Nucleus accumbens (tissue), 56 donors: ENCODE measurements at places on chromosomes 7 and 10.

DNA sequence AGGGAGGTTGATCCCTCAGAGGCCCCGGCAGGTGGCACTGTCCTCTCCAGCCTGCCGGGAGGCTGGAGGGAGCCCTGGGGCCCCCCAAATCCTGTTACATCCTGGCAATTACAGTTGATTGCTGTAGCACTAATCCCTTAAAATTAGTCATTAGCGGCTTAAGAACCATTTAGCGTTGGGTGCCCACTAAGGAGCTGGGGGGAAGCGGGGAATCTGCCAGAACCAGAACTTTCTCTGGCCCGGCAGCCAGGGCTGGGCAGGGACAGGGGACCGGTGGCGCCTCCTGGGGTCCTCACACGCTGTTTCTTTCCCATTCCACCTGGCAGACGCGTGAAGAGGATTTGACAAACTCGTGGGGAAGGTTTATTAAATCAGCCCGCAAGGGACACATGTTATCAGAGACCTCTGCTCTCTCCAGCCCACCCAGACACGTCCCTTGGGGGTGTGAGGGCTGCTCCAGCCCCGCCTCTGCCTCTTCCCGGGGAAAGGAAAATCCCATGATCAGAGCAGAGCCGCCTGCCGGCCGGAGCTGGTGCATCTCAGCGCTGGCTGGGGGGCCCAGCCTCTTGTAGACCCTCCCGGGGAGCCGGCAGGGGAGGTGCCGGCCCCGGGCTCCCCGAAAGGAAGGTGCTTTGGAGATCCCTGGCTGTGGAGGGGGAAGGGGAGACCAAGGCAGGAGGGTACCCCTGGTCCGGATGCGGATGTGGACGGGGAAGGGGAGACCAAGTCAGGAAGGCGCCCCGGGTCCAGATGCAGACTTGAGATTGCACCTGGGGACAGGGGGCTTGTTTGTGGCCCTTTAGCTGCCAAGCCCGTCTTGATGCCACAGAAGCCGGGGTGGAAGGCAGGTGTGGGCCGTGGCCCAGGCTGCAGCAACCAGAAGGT, 142.7 kb downstream of the ELFN1 start:
- no peak for DNase-seq

- no peak for DNase-seq
Observed at GRCh38 chr10:131777921-131778320, 122.9 kb upstream of the PPP2R2D start.

DNA sequence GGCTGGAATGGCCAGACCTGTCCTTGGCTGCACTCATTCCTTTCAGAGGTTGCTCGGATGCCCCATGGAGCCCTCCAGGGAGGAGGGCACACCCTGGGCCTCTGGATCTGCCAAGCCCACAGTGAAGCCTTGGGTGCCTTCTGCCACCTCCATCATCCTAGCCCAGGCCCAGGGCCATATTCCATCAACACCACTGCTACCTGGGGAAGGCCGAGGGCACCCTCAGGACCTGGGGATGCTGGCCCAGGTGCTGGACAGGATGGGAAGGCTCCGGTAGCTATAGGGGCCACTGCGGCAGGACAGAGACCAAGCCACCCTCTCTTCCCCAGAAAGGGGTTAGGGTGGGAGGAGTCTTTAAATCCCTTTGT, 810 bp downstream of the OPN4 start:
- DNase-seq, result no peak

- no peak for DNase-seq
Observed at GRCh38 chr7:44201813-44202212, 1.0 kb downstream of the YKT6 start.

GRCh38 chr10:28986117-28986792, 302.6 kb upstream of the LYZL1 start:
- DNase-seq, result no peak

GRCh38 chr7:2200584-2200980, 32.2 kb downstream of the MAD1L1 start:
- no peak for DNase-seq

DNA sequence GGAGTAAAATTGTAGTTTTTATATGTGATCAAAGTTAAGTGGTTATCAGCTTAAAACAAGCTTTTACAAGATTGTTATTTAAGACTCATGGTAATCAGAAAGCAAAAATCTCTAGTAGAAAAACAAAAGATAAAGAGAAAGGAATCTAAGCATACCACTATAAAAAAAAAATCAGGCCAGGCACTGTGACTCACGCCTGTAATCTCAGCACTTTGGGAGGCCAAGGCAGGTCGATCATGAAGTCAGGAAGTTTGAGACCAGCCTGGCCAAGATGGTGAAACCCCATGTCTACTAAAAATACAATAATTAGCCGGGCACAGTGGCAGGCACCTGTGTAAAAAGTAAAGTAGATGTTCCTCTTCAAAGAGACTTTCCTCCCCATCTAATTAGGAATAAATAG, 265.9 kb upstream of the NRP1 start:
- DNase-seq, result no peak

DNA sequence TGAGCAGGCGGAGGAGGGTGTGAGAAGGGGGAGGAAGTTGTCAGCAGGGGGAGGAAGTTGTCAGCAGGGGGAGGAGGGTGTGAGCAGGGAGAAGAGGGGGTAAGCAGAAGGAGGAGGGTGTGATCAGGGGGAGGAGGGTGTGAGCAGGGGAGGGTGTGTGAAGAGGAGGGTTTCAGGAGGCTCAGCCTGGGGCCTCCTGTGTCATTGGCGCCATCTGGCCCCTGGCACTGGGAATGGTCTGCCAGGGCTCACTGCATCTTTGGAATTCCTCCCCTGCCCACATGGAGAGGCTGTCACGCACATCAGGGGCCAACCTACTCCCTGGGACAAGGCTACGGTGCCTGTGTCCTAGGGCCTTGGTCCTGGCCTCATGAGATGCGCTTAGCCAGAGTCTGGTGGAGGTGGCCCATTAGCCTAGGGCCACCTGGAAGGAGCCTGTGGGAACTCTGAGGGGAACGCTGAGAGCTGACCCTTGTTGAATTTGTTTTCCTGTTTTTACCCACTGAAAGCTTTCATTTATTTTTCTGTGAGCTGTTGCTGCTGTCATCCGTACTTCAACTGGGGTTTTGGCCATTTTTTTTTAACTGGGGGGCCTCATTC, 18.0 kb downstream of the CAMK2B start:
- no peak for DNase-seq
